ENCODE measurements at places on chromosomes 4 and X. TPM values are rescaled to one million over a fixed set of nuclear protein-coding genes. Genes with fewer than 3 reads are reported as not detected.

Gene ERCC6L
- total RNA-seq = 0.39 TPM

Gene ODAM
- total RNA-seq = not detected

Gene SULT1B1
- total RNA-seq = 53.1 TPM

Gene C1QTNF7
- total RNA-seq = 11.9 TPM

Gene EPGN
- not detected for total RNA-seq

Gene F8A3
- total RNA-seq = 26.4 TPM

Gene NEIL3
- 1.3 TPM for total RNA-seq

Gene TASL
- total RNA-seq = 11.5 TPM

Gene AMOT
- total RNA-seq = 3.3 TPM

Gene PDE6B
- total RNA-seq = 16.4 TPM

Gene TNIP3
- 0.79 TPM for total RNA-seq

Gene TMPRSS11F
- not detected for total RNA-seq

Gene LRIT3
- total RNA-seq = 0.94 TPM

- DNase-seq = no peak
These were observed 163.6 kb upstream of the KLF3 start for GRCh38 chr4:38500433-38500832.

GRCh38 chr4:176638992-176639391 is 153.7 kb downstream of the VEGFC start:
- DNase-seq = no peak

DNA sequence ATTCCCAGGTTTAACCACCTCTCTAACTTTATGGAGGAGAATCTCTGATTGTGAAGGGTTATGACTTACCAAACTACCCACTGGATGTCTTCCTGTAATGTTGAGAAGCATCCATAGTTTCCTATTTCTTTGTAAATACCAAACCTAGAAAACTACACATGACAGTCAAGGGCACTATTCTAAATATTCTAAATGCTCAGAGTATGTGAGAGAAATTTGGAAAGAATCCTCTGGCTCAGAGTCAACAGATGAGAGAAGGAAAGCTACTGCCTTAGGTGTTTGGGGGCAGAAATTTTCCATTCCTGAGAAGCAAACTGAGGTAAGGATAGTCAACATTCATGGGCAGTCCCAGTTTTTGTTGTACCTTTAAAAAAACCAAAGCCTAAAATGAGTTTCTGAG is 155.8 kb downstream of the KCNIP4 start:
- no peak for DNase-seq

- no peak for DNase-seq
These were observed 484.2 kb downstream of the BCOR start for GRCh38 chrX:39613482-39613995.

DNA sequence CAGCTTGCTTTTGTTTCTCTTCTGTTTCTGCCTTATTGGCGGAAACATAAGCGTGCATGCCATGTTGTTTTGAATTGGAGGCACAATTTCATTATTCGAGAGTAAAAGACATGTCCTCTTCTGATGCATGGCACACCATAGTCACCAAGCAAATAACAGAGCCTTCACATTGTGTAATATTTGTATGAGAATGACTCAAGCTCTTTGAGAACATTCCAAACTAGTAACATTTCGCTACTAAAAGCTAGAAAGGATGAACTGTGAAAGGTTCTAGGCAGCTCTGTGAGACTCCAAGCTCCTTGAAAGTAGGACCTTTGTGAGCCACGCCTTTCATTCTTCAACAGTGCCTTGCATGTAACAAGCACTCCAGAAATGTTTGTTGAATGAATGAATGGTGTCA is 9.2 kb upstream of the ANXA3 start:
- no peak for DNase-seq

DNA sequence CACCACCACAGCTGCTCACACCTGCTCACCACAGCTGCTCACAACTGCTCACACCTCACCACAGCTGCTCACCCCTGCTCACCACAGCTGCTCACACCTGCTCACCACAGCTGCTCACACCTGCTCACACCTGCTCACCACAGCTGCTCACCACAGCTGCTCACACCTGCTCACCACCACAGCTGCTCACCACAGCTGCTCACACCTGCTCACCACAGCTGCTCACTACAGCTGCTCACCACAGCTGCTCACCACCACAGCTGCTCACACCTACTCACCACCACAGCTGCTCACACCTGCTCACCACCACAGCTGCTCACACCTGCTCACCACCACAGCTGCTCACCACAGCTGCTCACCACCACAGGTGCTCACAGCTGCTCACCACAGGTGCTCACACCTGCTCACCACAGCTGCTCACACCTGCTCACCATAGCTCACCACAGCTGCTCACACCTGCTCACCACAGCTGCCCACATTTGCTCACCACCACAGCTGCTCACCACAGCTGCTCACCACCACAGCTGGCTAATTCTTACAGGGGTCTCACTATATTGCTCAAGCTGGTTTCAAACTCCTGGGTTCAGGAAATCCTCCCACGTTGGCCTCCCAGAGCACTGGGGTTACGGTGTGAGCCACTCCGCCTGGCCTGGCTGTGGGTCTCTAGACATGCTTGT is 30.4 kb upstream of the CPLX1 start:
- peak; percentile 45 for DNase-seq

- peak; percentile 76 for DNase-seq
These were observed 53.1 kb upstream of the TMEM33 start for GRCh38 chr4:41881981-41882624.

DNA sequence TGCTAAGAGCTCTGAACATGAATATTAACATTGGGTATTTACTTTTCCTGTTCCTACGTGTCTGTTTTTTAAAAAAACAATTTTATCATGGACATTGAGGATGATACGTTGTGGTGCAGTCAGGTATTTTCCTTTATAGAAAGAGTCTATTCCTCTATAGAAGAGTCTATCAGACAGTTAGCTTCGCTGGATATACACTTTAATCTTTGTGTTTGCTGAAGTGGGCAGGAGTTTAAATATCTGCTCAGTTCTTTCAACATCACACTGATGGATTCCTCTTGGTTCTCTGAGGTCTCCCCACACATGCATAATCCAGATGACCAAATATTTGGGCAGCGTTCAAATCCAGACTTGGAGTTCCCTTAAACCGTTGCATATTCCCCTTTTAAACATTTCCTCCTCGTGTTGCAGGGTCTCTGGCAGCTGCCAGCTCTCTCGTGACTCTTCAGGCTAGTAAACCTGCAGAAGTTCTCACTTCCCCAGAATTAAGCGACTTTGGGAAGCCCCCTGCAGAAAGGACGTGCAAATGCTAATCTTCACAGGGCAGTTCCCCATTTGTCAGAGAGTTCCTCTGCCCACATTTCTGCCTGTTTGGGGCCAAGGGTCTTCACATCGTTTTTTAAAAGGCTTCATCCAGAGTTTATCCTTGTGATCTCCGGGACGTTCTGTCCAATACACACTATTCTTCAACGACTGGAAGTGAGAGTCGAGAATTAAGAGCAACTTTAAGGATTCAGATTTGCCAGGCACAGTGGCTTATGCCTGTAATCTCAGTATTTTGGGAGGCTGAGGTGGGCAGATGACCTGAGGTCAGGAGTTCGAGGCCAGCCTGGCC is 20.5 kb upstream of the DHRSX start:
- peak; percentile 64 for DNase-seq

DNA sequence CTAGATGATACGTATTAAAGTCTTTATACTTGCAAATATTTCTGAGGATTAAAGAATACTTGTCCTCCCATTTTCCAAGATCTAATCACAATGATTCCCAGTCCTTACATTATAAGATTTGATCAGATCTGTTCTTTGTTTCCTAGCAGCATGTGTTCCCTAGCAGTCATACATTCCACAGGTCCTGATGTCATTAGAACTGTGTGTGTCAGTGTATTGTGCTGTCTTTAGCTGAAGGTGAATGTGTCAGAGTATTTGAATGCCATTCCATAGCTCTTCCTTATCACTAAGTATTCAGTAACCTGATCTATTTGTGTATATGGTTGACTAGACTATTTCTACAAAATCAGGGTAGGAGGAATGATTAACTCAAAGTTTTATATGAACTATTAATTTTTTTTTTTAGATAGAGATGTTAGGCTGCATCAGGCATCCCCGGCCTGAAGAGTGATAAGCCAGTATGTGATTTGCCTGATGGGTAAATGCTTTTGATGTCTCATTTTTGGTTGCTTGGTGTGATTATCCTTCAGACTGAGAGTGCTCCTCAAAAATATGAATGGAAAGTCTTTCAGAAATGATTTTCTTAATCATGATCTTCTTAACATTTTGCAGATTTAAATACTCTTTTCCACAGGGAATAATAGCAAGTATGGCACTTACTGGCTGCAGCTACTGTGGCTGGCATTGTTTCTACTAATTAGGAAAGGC is 4.4 kb downstream of the ADGRL3 start:
- DNase-seq = no peak

DNA sequence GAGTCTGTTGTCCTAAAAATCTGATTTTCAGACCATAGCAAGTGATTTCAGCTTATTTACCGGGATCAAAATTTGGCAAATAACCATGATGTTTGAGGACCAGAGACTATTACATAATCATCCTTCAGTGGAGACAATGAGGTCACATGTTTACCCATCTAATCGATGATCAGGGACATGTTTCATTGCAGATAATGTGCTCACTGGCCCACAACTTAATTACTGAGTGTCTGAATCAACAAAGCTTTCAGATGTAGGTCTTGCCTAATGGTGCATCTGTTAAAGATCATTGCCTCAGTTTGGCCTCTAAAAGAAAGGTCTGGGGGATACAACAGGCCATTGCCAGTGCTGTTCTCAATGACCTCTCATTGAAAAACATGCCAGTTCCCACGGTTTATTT is 42.8 kb upstream of the KLHL34 start:
- no peak for DNase-seq

GRCh38 chrX:139776599-139776998 is 68.6 kb upstream of the MCF2 start:
- no peak for DNase-seq

DNA sequence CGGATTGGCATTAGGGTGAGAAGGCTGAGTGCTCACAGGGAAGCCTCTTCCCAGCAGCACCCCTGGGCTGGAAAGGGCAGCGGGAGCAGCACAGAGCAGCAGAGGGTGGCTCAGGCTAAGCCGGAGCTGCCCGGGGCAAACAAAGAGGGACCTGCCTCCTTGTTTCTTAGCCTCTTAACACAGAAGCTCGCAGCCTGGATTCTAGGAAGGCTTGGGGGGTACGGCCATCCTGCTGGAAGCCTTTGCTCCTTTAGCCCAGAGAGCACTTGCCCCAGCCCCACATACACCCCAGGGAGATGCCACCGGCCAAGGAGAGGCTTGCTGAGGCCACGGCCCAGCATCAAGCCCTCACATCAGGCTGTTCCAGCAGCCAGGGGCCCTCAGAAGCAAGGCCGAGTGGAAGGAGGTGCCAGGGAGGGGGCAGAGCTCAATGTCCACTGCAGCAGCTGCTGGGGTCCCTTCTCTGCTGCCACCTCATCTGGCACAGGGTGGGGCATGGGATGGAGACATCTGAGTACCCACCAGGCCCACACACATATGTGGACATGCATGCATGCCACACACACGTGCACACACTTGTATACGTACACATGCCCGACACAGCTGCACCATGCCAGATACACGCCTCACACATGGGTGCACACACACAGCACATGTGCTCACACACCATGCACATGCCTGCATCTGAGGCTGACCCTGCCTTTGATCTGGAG is 20.3 kb upstream of the SPON2 start:
- peak; percentile 69 for DNase-seq

GRCh38 chr4:140047017-140047640 is 106.9 kb downstream of the MAML3 start:
- no peak for DNase-seq

DNA sequence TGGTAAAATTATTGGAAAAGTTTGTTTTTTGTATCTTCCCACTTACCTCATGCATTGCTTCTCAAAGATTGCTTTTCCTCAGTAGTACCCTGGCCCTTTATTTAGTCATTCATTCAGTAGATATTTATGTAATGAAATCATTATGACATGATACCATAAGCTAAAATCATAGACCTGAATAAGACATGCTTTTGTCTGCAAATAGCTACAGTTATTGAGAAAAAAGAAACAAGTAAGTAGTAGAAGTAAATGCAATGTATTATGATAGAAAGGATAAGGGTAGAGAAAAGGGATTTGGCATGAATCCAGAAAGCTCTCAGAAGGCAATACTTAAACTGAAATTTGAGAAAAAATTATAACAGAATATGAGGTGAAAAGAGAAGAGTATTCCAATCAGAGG is 352.5 kb downstream of the GPM6A start:
- no peak for DNase-seq

DNA sequence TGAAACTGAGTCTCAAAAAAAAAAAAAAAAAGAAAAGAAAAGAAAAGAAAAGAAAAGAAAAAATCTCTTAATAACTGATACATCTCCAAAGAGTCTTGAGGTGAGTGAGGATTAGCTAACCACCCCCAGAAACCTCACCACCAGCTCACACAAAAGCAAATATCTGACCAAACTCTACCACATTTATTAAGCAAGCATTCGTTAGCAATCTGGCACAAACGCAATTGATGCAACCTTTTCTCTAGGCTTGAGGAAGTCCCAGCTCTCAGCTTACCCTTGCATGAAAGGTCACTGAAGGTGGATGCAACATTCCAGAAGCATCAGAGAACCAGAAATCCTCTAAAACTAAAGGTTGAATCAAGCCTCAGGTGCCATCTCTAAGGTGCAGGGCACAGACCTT is 231.9 kb upstream of the BCOR start:
- no peak for DNase-seq

DNA sequence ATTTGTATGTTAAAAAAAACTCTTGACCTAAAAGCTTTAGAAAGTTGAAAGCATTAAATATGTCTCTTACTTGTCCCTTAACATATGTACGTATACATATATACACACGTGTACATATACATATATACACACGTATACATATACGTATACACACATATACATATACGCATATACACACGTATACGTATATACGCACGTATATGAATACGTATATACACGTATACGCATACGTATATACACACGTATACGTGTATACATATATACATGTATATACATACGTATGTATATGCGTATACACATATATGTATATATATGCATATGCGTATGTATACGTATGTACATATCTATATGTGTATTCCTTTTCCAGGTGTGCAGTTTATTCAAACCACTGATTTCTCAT is 3.8 kb downstream of the KDM6A start:
- no peak for DNase-seq

DNA sequence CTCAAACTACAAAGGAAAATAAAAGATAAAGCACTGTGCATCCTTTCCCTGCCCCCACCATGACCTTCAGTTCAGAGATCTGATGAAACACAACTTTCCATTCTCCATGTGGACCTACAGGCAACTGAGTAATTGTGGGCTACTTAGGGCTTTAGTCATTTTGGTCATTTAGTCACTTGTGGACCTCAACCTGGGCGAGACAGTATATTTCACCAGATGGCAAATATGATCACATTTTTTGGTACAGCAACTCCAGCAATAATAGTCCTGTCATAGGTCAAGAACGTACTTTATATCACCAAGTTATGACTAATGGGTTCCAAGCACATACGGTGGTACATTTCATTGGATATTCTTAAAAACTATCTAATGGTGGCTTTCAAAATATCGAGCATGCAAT is 141.2 kb downstream of the PDGFC start:
- DNase-seq = no peak

DNA sequence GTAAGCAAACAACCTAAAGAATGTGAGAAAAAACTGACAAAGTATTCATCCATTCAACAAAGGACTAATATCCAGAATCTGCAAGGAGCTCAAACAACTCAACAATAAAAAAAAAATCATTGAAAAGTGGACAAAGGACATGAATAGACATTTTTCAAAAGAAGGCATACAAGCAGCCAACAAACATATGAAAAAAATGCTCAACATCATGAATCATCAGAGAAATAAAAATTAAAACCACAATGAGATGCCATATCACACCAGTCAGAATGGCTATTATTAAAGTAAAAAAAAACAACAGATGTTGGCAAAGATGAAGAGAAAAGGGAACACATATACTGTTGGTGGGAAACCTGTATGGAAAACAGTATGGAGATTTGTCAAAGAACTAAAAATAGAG is 120.7 kb upstream of the ADGRL3 start:
- DNase-seq = no peak
